ENCODE measurements at places on chromosomes 5 and 9. TPM values are rescaled to one million over a fixed set of nuclear protein-coding genes. Genes with fewer than 3 reads are reported as not detected.

The LMAN2 gene
- total RNA-seq: 488 TPM

The TAF11L10 gene
- not detected for total RNA-seq

The NRG2 gene
- 0.98 TPM for total RNA-seq

The ABCA2 gene
- total RNA-seq: 129 TPM

The OSMR gene
- total RNA-seq: 241 TPM

The SPTLC1 gene
- total RNA-seq: 85.7 TPM

The ROPN1L gene
- total RNA-seq: 0.36 TPM

The TSSK1B gene
- 0.46 TPM for total RNA-seq

The NMRK1 gene
- 25.4 TPM for total RNA-seq

The ADRA1B gene
- 0.26 TPM for total RNA-seq

The LURAP1L gene
- 25.4 TPM for total RNA-seq

The KDM3B gene
- total RNA-seq: 36.8 TPM

The QRFP gene
- total RNA-seq: not detected

The MOB3B gene
- total RNA-seq: 0.17 TPM

The MYMK gene
- total RNA-seq: not detected

The C8G gene
- 0.72 TPM for total RNA-seq

The NDUFAF2 gene
- total RNA-seq: 10.0 TPM

The SPRY4 gene
- 14.6 TPM for total RNA-seq

The SLC34A3 gene
- not detected for total RNA-seq

The SPINK1 gene
- total RNA-seq: 0.66 TPM

The STPG3 gene
- total RNA-seq: not detected

The NDUFS4 gene
- total RNA-seq: 76.0 TPM

The RNF180 gene
- 7.6 TPM for total RNA-seq

Data from smooth muscle cell of the pulmonary artery (primary cell).